RPMI7951 (cell line): ENCODE measurements at places on chromosomes 7 and 10. TPM values are rescaled to one million over a fixed set of nuclear protein-coding genes. Genes with fewer than 3 reads are reported as not detected.

DNA sequence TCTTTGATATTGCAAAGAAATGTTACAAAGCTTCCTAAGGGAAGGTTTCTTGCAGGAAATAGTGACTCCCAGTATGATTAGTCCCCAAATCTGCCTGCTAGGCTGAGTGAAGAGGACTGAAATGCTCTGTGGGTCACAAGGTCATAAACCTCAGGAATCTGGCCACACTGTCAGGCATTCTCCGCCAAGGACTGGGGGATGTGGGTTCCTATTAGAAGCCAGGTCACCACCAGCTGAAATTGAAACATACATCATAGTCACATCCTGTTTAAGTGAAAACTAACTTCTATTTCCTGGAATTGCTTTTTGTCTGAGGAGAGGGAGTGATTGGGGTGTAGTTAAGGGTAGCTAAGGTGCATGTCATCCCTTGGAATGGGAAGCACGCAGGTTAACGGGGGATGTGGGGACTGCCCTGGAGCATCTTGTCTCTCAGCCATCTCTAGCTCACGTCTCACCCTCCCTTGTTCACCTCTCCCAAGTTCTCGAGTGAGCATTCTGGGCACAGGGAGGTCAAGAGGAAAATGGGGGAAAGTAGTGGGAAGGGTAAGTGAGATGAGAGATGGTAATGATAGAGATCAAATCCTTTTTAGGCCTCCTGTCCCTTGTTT is 12.0 kb upstream of the GSAP start:
- peak; percentile 82 for DNase-seq

GRCh38 chr10:69344591-69345252 is 66.4 kb downstream of the HK1 start:
- no peak for DNase-seq

DNA sequence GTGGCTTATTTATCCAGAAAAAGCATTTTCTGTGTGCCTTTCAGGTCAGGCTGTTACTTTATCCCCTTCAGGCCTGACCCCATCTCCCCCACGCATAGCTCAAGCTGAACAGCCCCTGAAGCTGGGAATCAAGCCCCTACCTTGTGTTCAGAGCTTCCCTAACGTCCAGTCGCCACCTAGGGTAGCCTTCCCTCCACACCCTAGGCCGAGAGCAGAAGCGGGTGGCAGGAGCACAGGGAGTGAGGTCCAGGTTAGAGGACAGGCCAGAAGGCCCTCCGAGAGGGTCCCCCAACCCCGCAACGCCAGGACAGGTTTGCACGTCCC is 479 bp upstream of the SEMA4G start:
- no peak for DNase-seq

- no peak for DNase-seq
Observed at GRCh38 chr10:44591911-44592310, 207.0 kb upstream of the CXCL12 start.

DNA sequence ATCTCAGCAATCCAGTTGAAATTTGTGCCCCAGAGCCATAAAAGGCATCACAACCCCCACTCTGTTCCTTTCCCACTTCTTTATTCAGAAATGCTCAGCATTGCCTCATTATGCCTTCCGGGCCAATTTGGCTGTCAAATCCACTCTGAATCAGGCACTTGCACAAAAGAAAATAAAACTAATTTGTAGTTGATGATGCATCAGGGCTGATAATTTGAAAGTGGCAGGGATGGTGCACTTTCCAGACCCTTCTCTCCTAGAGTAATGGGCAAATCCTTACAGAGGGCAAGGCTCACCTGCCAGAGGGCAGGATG is 147.9 kb upstream of the PDE1C start:
- peak; percentile 16 for DNase-seq

DNA sequence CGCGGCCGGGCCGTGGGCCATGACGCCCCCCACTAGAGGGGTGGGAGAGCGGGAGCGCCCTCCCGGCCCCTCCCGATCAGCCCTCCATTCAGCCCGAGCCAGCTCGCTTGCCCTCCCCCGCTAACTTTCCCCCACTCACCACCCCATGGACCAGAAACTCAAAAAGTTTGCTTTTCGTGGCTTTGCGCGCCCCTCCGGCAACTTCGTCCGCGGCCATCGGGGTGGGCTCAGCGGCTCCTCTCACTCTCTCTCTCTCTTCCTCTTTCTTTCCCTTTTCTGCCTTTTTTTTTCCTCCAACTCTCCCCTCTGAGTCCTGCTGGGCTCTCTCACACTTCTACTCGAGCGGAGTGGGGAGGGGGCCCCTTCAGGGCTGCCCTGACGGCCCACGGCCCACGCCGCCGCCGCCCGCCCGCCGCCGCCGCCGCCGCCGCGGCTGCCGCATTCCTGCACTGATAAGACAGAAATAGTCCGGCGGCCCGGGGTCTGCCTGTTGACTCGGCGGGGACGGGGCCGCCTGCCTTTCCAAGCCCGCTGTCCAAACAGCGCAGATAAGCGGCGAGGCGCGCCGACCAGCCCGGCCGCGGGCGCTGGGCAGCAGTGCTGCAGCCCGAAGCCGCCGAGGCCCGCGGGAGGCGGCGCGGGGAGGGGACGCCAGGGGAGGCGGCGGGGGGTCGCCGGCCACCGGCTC is at the start of gene SMARCD3:
TSS of gene SMARCD3 (minus strand) at position 349 of the 688 bp plus-strand sequence. CDS start at position 217, 132 bp downstream.
- peak; percentile 64 for DNase-seq

The SYCE1 gene
- total RNA-seq = not detected in 2 replicates

The IQCE gene
- total RNA-seq = 10.1 and 14.8 TPM in 2 replicates
